ENCODE measurements at places on chromosomes 2 and 18.

DNA sequence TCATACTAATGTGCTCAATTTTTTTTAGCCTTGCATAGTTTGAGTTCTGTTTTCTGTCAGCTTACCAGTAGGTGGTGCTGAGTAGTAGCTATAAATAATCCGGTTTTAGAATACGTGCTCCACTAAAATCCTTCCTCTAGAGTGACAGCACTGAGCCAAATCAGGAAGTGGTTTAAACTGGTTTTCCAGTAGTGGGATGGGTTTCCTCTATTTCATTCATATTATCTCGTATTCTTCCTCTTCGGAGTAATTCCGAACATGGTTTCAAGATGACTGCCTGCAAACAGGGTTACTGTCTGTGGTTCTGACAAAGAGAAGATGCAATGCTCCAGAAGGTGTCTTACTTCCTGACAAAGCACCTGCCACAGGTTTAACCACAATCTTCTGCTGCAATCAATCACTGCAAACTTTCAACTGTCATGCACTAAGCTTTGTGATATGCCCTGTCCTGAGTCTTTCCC is 496.9 kb upstream of the VRK2 start:
- DNase-seq = no peak

- DNase-seq = no peak
Measured at GRCh38 chr2:109297566-109298490, 168.8 kb downstream of the SH3RF3 start.

GRCh38 chr2:76393356-76393755 is 682.6 kb upstream of the GCFC2 start:
- DNase-seq = no peak

GRCh38 chr2:6864923-6865345 is 773 bp downstream of the CMPK2 start:
- DNase-seq = no peak

GRCh38 chr2:217494557-217494956 is 508.2 kb downstream of the TNS1 start:
- no peak for DNase-seq

Measured in stimulated activated CD4-positive, alpha-beta T cell treated with anti-CD3 and anti-CD28 coated beads, Interleukin-12 subunit alpha, Interleukin-12 subunit beta, amount 100 ng/mL, for 24 hours (primary cell).